ENCODE measurements at places on chromosomes 2 and 18.

DNA sequence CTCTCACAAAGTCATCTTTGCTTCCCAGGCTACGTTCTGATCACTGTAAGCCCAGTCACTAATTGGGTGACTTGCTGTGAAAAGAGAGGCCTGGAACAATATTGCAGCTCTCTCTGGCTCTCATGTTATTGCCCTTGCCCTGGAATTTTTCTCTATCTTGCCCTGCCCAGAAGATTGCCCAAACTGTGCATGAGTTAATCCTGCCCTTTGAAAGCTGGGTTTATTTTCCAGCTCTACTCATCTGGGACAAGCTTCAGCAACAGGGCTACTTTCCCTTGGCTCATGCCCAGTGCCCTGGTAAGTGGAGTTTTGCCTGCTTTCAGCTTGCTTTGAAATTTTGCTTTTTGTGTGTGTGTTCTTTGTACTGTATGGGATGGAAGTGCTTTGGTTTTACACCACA is 6.9 kb upstream of the EHBP1 start:
- DNase-seq = no peak

GRCh38 chr2:96876269-96877041 is 6.6 kb upstream of the SEMA4C start:
- DNase-seq = no peak

DNA sequence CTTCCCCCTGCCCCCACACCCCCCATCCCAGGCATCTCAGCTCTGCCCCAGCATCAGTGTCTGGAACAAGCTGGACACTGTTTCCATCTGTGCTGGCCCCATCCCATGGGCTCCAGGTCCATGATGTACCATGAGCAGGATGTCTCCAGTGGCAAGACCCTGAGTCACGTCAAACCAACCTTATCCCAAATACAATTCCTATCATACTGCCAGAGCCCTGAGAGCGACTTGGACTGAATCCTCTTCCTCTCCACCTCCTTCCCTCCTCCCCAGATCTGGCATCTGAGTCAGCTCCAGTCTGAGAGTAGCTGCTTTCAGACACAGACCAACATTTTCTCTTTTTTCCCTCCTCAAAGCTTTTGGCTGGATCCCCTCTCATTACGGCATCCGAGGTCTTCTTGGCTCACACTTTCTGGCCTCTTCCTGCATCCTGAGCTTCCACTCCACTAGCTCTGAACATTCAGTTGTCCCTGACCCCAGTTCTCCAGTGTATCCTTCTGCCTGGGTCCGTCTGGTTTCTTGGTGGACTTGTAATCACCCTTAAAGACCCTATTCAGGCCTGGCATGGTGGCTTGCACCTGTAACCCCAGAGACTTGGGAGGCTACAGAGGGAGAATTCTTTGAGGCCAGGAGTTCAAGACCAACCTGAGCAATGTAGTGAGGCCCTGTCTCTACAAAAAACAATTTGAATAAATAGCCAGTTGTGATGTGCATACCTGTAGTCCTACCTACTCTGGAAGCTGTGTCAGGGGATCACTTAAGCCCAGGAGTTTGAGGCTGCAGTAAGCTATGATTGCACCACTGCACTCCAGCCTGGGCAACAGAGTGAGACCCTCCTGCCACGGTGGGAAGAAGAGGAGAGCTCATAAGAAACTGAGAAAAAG is 68.3 kb downstream of the ACKR3 start:
- no peak for DNase-seq

DNA sequence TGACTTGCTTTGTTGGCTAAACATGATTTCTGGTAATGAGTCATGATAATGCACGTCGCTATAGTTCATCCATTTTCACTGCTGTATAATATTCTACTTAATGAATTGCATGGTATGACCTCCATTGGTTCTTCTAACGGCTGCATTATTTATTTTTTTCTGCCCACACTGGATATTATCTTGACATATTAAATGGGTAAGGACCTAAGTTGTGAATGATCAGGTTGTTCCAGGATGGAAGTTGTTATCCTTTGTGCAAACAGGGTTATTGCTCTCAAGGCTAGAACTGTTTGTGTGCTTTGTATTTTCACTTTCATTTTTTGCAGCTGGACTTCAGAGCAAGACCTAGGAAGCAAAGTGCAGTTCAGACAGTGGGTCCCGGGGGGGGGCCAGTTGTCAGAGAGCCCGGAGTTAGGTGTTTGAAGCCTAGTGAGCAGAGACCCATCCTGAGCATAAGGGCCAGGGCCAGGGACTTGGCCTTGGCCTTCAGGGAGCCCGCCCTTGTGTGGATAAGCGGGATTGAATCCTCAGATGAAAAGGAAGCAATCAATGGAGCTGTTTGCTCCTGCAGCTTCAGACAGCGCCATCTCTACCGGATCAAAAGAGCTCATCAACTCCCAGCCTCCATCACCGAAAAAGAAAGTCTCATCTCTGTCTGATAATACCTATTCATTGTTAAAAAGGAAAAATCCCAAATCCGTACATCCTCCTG is 48.2 kb downstream of the AGAP1 start:
- DNase-seq = no peak

DNA sequence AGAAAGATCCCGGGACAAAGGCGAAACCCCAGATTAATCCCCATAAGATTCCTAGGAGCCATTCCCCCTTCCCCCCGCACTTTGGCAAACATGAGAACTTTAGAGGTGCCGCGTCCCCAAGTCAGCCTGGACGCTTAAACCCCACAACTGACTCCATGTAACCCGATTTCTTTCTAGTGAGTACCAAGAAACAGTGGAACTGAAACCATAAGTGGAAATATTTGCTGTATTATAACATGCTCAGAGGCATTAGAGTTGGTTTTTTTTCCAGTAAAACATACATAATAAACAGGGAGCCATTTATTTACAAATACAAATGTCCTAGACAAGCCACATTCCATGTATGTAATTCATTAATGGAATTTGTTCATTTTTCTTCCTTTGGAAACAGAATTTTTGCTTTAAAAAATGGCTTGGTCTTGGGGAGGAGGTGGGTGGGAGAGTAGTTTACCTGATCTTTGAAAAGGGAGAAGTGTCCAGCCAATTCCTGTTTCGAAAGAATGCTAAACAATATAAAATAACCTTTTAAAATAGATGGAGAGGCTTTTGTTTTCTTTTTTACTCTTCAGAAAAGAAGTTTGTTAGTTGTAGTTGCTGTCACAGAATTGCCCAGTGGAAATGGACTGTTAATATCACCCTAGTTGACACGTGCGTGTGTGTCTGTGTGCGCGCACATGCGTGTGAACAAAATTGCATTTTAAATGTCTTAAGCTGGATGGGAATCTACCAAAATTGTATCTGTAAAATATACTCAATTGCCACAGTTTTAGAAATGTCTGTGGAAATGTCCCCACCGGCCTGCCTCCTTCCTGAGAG is 10.6 kb downstream of the POU3F3 start:
- DNase-seq = no peak

GRCh38 chr18:46623541-46623940 is 33.5 kb downstream of the LOXHD1 start:
- DNase-seq = no peak

DNA sequence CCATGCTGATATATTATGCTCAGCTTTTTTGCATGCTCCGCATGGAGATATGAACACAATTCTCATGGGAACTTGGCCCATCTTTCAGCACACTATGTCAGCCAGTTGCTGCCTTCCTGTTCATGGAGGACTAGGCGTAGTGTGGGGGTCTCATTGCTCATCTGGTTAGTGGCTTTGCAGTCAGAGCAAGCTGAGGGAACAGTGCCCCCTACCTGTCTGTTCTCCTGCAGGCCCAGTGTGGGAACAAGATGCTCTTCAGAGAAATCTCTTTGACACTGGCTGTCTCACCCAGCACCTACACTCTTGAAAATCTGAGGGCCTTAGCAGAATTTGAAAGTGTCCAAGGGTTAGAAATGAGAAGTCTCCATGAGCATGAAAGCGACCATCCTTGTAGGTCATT is 47.1 kb downstream of the SPTBN1 start:
- DNase-seq = no peak

DNA sequence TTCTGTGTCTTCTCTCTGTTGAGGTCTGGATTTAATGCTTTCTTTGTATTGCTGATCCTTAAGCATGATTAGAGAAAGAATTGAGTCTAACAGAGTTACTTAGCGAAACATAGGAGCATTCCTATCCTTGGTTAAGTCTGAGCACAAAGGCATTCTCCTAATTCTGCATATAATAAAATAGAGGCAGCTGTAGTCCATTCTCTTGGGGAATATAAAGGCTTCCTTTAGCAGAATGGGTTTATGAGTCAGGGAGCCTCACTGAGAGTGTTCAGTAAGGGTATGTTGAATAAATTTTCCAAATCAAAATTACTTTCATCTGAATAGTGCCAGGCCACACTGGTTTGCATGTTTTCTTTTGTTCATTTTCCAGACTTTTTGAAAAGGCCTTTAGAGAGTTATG is 101.5 kb downstream of the GALNT1 start:
- DNase-seq = no peak

- DNase-seq = no peak
Observed at GRCh38 chr2:209368406-209368805, 55.4 kb upstream of the MAP2 start.

DNA sequence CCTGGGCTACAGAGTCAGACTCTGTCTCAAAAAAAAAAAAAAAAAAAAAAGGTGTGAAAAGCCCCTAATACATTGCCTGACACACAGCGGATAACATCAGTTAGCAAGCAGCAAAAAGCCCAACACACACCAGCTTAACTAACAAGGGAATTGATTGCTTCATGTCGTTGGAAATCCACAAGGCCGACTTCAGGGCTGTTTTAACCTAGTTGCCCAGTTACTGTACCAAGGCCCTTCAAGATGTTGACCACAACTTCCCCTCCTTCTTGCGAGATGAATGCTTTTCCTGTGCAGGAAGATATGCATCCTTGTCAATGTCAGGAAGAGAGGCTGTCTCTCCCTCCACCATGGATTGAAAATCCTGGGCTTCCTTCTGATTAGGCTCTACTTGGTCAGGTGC is 202.9 kb downstream of the MIB1 start:
- DNase-seq = no peak

- peak; percentile 27 for DNase-seq
Observed at GRCh38 chr2:15941481-15941850, 1.1 kb downstream of the MYCN start.

DNA sequence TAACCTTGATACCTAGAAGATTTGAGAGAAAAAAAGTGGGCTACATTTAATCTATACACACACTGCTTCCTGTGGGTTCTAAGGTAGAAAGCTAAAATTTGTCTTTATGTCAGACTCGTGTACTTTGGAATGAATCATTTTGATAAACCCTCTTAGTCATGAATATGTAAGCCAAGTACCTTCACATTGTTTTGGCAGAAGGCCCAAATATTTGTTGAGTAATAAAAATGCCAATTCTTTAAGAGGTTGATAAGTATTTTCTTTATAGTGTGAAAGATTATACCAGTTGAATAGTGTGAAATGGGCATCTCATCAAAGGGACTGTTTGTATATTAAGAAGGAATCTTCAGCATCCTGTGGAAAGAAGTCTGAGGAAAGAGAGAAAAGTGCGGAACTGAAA is 1464.7 kb upstream of the ZEB2 start:
- DNase-seq = no peak

DNA sequence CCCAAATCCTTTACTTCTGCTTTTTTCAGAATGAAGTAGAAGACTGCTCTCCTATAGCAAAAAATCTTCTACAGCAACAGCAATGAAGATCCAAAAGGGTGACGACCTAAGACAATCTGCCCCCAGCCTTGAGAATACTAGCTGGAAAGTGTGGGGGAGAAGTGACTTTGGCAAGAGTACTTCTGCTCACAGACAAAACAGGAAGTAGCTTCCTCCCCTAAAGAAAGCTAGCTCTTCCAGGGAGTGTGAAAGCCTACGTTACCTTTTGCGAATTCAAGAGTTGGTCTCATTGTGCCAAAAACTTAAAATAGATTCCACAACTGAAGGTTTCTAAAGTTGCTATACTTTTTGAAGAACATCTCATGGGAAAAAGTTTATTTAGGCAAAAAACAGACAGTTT is 1069.2 kb upstream of the CHAC2 start:
- DNase-seq = no peak

GRCh38 chr2:18795906-18796305 is 206.5 kb upstream of the NT5C1B start:
- DNase-seq = no peak

DNA sequence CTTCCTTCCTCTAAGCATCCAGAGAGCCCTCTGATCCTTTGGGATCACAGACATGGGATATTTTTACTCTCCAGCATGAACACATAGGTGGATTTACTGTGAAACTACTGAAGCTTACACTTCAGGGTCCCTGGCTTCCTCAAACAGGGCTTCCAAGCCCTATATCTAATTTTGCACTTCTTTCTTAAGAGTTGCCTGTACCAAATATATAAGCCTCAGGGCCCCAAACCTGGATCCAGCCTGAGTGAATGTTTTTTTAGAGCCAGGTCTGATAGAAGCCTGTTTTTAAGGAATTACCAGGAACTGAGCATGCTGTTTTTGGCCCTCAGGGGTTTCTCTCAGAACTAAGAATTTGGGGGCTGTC is 13.2 kb upstream of the KCMF1 start:
- no peak for DNase-seq

- no peak for DNase-seq
Observed at GRCh38 chr2:237629739-237630138, 2.4 kb downstream of the LRRFIP1 start.

DNA sequence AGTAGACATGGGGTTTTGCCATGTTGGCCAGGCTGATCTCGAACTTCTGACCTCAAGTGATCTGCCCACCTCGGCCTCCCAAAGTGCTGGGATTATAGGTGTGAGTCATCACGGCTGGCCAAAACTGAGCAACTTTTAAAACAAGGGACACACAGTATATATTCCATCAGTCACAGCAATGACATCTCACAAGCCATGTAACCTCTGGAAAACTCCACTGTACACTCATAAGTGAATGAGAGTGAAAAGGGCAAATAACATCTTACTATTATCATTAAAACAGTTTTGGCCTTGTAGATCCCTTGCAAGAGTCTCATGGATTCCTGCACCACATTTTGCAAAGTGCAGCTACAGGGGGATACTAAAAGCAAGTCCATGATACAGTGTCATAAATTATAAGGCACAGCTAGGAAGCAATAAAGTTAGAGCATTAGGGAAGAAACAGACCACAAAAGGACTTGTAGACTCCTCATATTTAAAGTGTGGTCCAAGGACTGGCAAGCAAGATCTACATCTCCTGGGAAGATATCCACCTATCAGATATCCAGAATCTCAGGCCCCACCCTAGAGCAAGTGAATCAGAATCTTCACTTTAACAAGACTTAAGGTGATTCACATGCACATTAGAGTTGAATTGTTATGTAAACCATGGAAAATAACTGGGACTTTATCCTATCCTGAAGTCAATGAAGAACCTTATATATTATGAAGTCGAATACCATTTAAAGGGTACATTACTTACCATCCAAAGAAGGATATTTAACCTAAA is 5.7 kb downstream of the SMC6 start:
- no peak for DNase-seq

Data from amygdala (tissue), 56 donors.